Stimulated activated CD8-positive, alpha-beta memory T cell treated with anti-CD3 and anti-CD28 coated beads, Interleukin-7, amount 100 ng/mL, for 4 hours (primary cell): ENCODE measurements at places on chromosomes 3 and 15.

DNA sequence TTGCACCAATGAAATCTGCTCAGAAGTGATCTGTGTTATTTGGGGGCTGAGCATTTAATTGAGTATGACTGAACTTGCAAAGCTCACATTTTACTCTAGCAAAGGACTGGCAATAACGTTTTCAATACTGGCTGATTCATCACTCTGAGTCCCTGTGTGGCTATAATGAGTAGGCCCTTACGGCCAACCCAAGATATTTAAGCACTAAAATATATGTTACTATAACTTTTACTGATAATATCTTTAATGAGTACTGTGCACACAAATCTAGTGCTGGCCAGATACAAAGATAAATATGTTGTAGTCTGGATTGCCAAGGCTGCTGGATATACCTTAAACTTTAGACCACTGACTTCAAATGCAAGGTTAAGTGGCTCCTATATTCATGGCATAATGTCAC lies 436.4 kb upstream of the KCNMB2 start:
- no peak for DNase-seq

DNA sequence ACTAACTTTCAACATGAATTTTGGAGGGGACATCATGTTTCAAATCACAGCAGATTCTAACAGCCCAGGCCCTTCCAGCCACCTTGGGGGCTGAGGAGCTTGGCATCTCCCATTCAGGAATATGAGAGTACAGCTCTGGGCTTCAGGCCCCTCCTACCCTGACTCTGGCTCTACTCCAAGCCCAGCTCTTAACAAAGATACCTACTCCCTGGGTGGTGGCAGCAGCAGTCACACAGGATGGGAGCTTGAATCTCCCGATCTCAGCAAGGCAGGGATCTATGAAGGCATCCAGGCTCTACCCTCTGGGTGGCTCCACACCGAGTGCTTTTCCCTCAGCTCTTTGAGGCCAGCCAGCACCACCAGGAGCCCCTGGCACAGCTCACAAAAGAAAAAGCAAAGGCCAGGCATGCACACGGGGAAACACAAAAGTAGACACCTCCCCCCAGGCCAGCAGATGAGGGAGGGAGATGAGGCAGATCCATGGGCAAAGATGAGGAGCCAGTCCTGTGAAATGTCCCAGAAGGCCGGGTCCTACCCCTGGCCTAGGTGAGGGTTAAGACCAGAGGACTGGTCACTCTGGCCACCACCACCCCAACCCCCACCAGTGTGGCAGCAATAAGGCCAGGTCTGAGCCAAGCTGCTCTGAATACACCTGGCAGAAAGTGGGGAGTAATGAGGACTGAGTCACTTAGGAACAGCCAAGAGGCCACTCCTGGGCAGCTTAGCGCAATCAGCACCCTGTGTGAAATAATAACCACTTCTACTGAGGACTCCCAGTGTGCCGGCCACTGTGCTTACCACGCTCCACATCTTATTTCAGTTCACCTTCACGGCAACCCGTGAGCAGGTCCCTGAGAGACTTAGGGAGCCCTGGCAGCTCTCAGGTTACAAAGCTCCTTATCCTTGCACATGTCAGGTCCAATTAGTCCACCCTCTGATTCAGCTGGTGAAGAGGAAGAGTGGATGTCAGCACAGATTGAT lies 24.3 kb downstream of the PLA2G4F start:
- DNase-seq = no peak

DNA sequence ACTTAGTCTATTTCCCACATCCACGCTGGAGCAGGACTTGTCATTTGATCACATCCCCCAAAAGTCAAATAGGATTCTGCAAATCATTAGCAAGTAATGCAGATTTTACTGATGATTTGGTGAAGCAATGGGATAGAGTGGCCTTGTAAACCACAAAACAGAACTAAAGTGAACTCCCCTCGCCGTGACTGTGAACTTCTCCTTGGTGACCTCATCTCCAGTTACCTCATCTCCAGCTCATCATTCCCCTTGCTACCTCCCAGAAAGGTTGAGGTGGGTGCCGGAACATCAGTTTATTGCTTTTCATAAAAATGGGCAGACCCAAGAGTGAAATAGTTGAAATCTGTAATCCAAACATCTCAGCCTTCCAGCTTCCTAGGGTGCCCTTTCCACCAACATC lies 36.7 kb upstream of the ADPGK start:
- no peak for DNase-seq

- no peak for DNase-seq
Measured at GRCh38 chr15:101434032-101434920, 55.2 kb downstream of the PCSK6 start.
